Fibroblast of skin of right quadriceps (primary cell): ENCODE measurements at places on chromosomes 12 and 14.

- DNase-seq, result peak; percentile 61
These were observed 185.3 kb upstream of the BCL2L14 start for GRCh38 chr12:11885261-11886038.

DNA sequence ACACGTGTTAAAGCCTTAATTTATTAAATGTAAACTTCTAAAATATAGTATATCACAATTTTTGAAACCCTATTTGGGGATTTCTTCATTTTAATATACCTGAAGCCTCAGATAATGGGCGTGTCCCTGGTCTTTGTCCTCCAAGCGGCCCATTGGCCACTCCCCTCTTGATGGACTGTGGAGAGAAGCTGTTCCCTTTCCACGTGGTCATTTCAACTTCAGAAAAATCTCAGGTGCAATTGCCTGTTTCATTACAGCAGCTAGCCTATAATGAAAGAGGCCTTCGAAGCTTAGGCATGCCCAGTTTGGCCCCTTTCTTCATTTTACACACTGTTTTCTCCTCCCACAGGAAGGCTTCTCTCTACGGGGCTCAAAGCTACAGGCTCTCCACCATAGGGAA, 131.4 kb upstream of the ARHGAP5 start:
- DNase-seq, result no peak

DNA sequence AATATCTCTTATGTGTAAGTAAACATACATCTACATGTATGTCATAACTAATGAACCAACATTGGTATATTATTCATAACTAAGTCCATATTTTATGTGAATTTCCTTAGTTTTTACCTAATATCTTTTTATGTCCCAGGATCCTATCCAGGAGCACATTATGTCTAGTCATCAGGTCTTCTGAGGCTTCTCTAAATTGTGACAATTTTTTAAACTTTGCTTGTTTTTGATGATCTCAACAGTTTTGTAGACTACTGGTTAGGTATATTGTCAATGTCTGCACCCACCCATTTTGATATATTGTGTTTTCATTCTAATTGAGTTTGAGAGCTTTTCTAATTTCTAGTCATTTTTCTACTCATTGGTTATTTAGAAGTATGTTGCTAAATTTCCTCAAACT, 288.2 kb upstream of the DIO3 start:
- DNase-seq, result no peak

DNA sequence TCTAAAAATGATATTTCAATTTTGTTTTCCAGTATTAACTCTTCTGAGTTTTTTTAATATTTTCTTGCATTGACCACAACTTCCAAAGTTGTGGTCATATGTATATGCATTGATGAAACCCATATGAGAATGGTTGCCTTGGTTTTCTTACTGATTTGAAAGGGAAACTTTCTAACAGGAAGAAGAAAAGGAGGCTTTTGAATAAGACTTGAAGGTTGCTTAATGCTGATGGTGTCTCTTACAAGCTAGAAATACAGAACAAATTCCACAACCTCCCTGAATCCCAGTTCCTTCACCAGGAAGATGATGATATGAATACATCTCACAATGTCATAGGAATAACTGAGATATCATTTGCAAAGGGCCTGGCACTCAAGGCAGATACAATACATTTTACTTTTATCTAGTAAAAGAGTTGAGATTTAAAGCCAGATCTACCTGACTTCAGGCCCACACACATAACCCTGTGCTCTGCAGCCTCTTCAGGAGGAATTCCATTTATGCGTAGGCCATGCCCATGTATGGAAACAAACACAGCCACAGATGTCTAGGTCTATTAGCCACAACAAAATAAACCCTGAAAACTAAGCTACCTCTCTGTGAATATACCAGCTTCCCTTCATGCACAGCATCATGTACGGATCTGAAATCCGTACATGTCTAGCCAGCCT, 165.4 kb upstream of the PLEKHG7 start:
- DNase-seq, result no peak

DNA sequence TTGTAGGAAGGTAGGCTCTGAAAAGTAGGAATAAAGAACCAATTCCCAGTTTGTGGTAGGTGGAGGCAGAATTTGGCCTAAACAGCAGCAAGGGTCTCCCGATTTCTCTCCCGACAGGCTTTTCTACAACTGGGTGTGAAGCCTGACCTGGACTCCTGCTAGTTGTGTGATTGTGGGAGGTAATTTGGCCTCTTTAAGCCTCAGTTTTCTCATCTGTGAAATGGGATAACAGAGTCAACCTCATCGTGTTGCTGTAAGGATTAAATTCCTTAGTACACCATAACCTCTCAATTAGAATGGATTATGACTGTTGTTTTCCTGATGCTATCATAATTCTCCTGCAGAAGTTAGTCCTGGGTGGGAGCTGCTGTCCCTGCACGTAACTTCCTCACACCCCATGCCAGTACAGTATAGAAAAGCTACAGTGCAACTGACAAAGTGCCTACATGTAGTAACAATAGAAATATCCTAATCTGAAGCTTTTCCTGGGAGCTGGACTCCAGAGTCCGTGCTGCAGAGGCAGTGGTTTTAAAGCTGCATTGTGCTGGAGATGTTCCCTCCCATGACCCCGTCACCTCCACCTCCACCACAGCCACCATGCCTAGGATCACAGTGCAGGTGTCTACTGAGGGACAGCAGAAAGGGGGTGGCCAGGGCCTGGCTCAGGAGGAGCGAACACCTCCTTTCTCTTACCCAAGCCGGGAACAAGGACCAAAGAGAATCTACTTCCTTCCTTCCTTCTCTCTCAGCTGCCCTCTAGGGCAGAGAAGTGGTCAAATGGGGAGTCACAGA, 76.5 kb downstream of the FBXL14 start:
- no peak for DNase-seq

- DNase-seq, result peak; percentile 13
These were observed 16.8 kb upstream of the ITPK1 start for GRCh38 chr14:93132472-93133065.

- no peak for DNase-seq
These were observed 168.2 kb downstream of the ZFP36L1 start for GRCh38 chr14:68624541-68625220.

DNA sequence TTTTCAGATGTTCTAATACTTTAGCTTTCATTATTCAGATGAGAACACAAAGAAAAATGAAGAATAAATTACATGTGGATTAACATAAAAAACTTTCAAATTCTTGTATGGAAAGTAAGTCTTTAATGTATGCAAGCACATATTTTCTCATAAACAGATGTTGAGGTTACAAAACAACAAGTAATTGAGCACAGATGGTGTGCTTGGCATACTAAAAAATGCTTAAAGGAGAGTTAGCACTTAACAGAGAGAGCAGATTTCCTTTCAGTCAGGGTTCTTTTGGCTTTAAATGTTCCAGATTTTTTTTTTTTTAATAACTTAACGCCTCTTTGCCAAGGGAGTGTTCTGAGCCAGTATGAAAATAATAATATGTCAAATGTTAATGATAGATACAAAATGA, 96.0 kb downstream of the RASSF9 start:
- DNase-seq, result peak; percentile 47
